SW 1271 (cell line): ENCODE measurements at places on chromosomes 6 and 20.

DNA sequence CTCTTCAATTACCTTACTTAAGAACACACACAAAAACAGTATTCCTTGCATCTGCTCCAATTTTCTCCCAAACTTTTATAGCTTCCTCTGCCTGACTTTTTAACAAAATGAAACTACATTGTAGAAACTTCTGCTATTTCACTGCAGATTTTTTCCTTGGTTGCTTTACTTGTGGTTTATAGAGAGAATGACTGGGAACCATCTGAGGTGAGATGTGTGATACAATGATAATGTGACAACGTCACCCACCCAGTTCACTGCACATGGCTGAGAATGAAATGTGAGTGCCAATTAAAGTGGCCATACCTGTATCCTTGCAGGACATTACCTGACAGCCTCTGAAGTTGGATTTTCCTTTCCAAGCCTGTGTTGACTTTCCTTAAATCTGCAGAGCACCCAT is 258.4 kb downstream of the CD83 start:
- DNase-seq: no peak

DNA sequence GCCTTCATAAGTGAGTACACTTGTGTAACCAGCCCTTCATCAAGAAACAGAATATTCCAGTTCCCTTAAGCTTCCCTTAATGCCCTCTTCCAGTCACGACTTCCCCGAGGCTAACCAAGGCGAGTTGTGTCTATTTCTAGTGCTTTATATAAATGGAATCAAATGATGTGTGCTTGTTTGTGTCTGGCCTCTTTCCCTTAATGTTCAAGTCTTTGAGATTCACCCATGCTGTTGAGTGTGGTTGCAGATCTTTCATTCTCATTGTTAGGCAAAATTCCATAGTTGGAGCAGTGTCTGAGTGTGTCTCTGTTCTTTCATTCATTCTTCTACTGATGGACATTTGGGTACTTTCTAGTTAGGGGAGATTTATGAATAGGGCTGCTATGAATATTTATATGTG is 135.0 kb downstream of the CEBPB start:
- no peak for DNase-seq

GRCh38 chr6:27428966-27429365 is 40.4 kb downstream of the ZNF391 start:
- no peak for DNase-seq

GRCh38 chr6:70118670-70119069 is 184.2 kb downstream of the COL9A1 start:
- DNase-seq: no peak

DNA sequence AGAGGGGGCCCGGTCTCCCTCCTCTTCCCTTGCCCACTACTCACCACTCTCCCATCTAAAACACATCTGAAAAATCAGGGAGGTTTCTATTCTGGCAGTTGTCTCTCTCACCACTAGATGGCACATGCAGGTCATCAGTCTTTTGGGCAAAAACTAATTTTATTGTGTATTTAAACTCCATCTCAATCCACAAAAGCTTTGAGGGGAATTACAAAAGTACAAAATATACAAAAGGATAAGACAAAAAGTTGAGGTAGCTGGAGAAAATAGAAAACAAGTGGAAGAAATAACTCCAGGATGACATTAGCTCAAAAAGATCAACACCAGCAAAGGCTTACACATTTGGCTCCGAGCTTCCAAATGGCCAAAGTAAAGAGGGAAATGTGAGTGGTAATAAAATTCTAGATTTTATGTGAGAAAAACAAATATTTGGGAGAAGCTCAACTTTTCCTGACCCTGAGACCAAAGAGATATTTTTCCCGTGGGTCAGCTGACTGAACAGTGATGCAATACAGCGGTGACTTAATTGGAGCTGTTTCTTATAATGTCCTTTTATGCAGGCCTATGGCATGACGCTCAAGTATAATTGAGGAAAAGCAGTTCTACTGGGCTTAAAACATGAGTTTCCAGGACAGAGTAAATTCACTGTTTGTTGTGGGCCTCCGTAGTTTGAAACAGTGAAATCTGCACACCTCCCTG is 79.8 kb upstream of the CHD6 start:
- no peak for DNase-seq

DNA sequence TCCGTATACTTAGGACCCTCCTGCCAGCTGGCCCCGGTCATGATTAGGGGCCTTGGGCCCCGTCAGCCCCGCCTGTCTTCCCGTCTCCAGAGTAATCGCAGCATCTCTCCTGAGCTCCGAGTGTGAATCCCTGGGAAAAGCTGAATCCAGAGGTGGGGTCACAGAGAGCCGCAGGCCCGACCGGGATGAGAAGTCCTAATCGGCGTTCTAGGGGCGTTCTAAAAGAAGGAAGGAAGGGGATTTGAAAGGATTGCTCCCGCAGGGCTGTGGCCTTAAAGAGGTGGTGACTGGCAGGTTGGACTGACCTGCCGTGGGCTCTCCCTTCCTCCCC is 371 bp downstream of the HMGN4 start:
- DNase-seq: no peak

DNA sequence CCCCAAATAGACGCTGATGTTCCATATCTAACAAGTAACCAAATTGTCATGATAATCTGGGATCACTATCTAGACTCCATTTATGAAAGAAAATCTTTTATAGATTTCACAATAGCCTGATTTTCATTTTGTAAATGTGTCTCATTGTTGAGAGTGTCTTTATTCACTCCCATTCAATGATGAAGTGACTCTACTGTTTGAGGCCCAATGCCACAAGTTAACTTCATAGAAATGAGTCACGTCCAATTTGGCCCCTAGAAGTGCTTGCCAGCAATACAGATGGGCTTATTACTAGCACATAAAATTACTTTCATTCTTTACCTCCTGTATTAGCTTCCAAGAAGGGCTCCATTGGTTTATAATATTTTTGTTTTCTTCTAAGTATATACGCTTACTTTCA is 6.3 kb downstream of the IPCEF1 start:
- no peak for DNase-seq

- no peak for DNase-seq
These were observed 2.0 kb downstream of the HEY2 start for GRCh38 chr6:125751334-125751916.

DNA sequence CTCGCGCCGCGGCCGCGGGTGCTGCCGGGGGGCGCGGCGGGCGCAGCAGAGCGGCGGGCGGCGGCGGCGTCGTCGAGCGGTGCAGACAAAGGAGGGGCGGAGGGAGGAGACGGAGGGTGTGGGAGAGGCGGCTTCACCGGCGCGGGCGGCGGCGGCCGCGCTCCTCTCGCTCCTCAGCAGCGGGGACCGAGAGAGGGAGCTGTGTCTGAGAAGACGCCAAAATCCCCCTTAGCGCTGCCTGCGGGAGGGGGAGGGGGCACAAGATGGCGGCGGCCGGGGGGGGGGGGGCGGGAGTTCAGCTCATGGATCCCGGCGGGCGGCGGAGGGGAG is 296 bp downstream of the ADNP start:
- DNase-seq: no peak

GRCh38 chr20:1973601-1974440 is 20.0 kb downstream of the PDYN start:
- no peak for DNase-seq

- no peak for DNase-seq
These were observed 120.9 kb downstream of the UNC5CL start for GRCh38 chr6:40918040-40918651.

GRCh38 chr6:75333676-75334200 is 49.1 kb upstream of the TMEM30A start:
- DNase-seq: no peak

DNA sequence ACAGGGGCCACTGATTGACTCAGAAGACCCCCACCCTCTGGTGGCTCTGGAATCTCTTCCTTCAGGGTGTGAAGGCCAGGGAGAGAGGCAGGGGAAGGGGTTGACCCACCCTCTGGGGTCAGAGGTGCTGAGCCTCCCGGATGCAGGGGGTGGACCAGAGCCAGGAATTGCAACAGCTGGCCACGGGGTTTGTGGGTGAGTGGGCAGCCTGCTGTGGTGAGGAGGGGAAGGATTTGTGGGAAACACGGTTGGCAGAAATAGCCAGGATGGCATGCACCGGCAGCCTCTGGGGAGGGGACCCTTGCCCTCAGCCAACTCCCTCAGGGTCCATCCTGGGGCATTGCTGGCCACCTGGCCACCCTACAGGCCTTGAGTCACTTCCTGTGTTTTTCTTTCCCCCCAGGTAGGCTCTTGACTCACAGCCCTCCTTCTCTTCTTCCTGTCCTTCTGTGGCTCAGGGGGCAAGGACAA is 92.8 kb downstream of the MRPL14 start:
- DNase-seq: peak; percentile 39

DNA sequence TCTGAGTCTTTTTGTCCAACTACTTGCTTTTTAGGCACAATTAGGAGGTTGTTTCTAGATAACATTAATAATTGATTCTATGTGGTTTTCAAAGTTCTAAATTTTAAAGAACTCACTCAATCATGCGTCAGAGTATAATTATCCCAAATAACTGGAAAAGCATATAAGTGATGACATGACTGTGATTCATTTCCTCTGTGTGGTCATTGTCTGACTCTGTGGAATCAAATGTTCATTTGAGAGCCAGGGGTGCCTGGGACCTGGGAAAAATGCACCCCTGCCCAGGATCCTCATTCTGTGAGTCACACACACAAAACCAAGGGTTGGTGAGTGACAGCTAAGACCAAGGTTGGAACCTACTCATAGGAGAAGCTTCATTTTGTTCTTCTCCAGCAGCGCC is 127.1 kb upstream of the MLIP start:
- DNase-seq: peak; percentile 81

GRCh38 chr20:59726281-59726595 is 121.9 kb downstream of the PHACTR3 start:
- DNase-seq: no peak

DNA sequence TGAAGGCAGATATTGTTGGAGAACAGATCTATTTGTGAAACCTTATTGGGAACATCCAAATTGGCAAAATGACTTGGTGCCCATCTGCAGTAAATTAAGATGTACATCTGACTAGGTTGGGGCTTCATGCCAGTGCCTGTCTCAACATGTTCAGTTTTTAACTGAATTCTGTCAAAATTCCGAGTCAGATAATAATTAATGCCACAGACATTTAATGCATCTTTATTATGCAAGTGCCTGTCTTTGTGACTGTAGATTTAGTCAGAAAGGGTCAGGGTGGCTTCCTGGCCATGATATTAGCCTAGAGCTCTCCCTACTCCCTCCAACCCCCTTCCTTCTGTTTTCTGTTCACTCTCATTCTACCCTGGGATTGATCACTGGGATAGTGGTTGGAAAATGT is 199.3 kb upstream of the FLRT3 start:
- DNase-seq: no peak

GRCh38 chr6:148969603-148970061 is 222.8 kb downstream of the UST start:
- no peak for DNase-seq

- DNase-seq: no peak
These were observed 126.9 kb upstream of the ARMC2 start for GRCh38 chr6:108721286-108721685.

DNA sequence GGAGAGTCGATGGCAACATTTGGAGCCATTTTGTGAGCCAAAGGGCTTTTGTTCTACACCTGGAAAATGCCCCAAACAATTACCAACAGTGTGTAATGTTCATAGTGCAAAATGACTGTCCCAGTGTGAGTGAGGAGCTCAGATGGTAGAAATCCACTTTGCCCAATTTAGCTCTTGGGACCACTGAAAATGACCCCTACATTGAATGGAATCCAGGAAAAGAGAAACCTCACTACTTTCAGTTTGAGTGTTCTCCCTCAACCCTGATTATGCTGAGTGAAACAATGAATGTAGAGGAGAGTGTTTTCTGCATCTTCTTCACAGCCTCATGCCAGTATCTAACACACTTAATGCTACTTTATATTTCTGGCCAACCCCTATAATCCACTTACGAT is 84.9 kb upstream of the NRN1 start:
- no peak for DNase-seq

DNA sequence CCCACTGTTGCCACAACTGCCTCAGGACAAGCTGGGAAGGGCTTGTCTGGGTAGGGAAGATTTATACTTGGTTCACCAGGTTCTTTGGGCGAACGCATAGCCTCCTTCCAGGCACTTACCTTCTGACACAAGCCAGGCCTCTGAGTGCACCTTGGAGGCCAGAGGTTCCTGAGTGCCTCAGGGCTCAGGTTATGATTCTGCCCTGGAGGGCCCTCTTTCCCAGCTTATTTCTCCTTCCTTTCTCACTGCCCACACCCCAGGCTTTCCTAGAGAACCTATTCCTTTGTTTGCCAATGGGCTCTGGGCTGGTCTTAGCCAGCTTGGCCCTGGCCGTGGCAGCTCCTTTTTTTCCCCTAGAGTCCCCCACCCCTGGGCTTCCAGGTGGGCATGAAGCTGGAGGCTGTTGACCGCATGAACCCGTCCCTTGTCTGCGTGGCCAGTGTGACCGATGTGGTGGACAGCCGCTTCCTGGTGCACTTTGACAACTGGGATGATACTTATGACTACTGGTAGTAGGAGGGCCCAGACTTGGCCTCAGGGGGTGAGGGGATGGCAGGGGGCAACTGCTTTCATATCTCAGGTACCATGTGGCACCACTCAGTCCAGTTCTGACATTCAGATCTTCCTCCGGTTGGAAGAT is 25.0 kb downstream of the L3MBTL1 start:
- no peak for DNase-seq

GRCh38 chr6:24501914-24502313 is 7.1 kb downstream of the ALDH5A1 start:
- DNase-seq: no peak
